Central memory CD4-positive, alpha-beta T cell (primary cell): ENCODE measurements at places on chromosomes 13 and 19.

DNA sequence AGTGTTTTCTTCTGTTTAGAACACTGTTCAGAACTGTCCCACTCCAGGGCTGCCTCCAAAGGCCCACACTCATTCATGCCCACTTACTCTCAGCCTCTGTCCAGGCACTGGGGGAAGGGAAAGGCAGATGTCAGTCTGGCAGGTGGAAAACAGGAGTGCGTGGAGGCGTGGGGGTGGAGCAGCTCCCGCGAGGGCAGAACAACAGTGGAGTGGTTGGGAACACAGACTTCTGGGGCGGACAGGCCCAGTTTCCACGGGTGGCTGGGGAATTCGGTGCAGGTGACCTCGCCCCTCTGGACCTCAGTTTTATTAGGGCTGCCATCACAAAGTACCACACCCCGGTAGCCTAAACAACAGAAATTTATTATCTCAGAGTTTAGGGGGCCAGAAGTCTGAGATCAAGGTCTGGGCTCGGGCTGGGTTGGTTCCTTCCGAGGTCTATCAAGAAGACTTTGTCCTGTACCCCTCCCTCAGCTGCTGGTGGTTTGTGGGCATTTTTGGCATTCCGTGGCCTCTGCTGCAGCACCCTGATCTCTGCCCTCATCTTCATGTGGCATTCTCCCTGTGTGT is 59.7 kb downstream of the SIPA1L3 start:
- no peak for DNase-seq

DNA sequence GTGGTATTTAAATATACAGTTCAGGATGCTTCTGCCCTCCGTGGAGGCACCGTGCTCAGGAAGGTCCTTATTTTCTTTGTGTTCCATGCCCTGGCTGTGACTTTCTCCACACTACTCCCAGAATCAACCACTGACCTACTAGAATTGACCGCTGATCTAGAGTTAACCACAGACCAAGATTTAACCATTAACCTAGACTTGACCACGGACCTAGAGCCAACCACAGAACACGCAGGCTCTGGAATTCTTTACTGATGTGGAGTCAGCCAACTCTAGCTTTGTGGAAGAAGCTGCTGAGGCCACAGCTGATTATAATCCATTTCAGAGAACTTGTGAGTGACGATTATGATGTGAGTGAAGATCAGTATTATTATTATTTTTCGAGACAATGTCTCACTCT is 18.0 kb downstream of the GTF2F2 start:
- no peak for DNase-seq

DNA sequence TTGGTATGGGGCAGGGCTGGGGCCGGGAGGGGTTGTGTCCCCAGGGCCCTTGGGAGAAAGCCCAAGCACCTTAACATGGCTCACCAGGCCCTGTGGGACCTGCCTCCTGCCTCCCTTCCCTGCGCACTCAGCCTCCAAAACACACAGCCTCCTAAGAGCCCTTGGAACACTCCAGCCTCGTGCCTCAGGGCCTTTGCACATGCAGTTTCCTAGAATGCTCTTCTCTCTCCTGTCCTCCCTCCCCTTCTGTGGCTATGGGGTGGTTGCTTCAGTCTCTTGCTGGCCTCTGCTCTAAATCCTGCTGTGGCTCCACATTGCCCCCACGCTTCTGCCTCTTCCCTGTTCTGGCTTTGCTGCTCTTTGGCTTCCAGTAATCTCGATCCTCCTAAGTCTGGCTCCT is 23.7 kb downstream of the HIF3A start:
- no peak for DNase-seq

DNA sequence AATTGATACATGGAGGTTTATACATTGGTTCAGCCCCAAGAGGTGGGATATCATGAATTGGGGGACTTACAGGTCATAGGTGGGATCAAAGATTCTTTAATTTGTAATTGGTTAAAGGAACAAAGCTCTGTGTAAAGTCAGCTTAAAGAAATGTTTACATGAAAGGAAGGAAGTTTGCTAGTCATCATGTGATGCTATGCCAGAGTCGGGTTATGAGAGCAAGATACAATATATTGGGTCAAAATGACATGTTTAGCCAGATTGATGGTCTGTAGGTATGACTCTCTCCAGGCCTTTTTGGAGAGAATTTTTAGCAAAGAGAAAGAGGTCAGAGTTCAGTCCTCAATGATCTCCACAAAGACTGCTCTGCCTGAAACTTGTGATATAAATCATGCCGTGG is 5.3 kb upstream of the CYSLTR2 start:
- no peak for DNase-seq

DNA sequence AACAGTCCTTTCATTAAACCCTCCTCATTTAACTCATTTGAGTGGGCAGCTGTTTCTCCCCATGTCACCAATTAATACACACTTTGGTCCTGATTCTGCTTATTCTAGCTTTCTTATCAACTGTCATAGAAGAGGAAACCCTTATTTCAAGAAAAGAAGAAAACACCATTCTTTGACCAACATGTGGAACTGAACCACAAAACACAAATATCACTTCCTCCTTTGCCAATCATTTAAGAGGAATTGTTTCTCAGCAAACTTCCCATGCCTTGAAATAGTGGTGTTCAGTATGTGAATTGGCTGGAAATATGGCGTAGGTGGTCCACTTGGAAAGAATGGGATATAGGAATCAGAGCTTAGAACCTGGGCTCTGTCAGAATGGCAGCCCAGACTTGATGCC is 20.4 kb downstream of the MBD3L2B start:
- no peak for DNase-seq

- DNase-seq: no peak
Measured at GRCh38 chr19:50820549-50821247, 2.9 kb downstream of the KLK1 start.

DNA sequence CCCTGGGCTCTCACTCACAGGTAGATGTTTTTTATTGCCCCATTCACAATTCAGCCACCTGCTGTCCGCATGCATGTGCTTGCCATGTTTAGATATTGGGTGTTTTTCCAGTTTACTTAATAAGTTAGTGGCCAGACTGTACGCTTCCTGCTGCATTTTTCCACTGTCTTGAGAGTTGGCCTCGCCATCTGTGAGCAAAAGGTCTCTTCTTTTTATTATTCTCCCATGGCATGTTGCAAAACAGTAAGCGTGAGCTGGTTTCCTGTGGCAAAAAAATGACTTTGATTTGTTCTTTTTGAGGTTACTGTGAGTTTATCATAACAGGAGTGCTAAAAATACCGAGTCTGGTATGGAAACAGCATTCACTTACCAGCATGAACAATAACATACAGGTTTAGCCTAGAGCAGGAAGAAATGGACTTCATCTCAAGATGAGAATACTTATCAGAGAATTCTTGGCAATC is 46.0 kb downstream of the SAE1 start:
- DNase-seq: peak; percentile 67

DNA sequence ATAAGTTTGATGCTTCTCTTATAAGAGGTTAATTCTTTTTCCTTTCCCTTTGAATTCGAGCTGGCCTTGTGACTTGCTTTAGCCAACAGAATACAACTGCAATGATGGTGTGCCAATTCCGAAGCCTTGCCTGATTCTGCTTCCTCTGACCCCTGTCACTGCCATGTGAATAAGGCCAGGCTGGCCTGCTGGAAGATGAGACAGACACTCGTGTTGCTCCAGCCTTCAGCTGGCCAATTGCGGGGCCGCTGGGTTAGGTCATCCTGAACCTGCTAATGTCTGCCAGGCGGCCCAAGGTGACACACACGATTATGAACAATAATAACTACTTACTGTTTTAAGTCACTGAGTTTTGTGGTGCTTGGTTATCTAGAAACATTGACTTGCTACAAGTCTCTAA is 352.0 kb downstream of the MYO16 start:
- DNase-seq: no peak

- no peak for DNase-seq
Measured at GRCh38 chr13:107767119-107767518, 448.2 kb downstream of the LIG4 start.

- DNase-seq: no peak
Measured at GRCh38 chr19:6797646-6798045, 25.1 kb downstream of the VAV1 start.

GRCh38 chr19:40266912-40267600 is 18.1 kb downstream of the AKT2 start:
- DNase-seq: no peak

- peak; percentile 65 for DNase-seq
Measured at GRCh38 chr19:45423033-45423588, 606 bp downstream of the ERCC1 start.

DNA sequence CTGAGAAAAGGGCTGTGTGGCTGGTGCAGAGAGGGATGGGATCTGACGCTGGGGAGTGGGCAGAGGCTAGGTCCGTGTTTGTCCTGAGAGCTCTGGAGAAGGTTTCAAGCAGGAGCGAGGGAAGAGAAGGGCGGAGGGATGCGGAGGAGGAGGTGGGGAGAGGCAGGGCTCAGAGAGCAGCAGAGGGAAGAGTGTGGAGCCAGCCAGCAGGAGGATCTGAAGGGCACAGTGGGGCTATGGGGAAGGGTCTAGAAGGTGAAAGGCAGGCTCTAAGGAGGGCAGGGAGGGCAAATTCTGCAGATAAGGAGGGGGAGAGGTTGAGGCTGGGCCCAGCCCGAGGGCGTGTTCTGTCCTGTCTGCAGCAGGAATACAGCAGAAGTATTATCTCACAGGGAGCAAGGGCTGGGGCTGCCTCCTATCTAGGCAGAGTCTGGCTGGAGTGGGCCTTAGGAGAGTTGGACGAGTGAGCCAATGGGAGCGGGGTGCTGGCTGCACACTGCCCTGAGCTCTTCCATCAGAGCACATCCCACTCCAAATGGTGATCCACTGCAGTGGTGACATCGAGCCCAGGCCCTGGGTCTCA is 6.1 kb downstream of the AP2A1 start:
- DNase-seq: no peak

DNA sequence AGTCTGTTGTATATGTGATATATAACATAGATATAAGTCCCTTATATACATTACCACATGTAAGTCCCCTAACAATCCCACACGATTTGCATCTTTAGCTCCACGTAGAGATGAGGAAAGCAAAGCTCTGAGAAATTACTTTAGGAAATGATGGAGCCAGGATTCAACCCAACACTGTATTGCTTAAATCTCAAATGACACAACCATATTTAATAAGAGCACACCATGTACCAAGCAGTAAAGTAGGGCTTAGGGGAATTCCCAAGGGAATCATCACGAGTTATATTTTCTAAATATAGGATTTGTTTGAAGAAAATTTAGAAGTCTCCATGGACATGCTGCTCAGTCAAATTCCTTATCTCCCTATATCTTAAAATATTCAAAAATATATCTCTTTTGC is 61.3 kb upstream of the POMP start:
- no peak for DNase-seq

DNA sequence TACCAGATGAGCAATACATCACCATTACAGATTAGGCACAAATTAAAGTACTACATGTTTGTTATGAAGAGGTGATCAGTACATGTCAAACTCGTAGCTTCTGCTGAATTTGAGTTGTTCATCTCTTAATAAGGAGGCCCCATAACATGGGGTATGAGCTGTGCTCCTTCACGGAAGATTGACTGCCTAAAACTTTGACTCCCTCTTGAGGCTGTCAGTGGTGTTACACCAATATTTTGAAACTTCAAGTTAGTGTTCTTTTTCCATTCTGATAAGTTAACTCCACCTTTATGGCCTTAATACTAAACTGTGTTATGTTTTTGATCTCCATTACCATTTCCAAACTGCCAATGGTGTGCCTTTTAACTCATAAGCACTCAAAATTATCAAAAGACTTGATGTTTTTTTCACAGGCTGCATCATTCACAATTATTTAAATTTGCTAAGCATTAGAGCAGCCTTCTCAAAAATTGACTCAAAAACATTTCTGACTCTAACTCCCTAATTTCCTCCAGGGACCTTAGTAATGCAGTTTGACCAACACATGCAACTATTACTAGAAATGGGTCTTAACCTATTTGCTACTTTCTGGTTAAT is 1591.5 kb downstream of the PCDH9 start:
- DNase-seq: no peak

DNA sequence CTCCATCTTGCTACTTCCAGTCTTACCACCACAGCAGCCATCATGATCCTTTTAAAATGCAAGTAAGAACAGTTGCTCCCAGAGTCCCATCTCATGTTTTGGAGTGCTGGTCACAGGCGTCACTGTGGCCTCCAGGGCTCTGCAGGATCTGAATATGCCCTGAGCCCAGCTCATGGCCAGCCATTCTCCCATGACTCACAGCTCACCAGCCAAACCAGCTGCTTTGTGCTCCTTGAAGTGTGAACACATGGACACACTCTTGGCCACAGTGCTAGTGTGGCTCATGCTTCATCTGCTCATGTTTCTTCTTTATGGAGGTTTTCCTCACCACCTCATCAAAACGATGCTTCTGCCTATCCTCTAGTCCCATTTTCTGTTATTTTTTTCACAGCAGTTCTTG is 466.5 kb downstream of the UQCRFS1 start:
- no peak for DNase-seq

- DNase-seq: no peak
Measured at GRCh38 chr13:47291107-47291656, 394.3 kb upstream of the HTR2A start.

DNA sequence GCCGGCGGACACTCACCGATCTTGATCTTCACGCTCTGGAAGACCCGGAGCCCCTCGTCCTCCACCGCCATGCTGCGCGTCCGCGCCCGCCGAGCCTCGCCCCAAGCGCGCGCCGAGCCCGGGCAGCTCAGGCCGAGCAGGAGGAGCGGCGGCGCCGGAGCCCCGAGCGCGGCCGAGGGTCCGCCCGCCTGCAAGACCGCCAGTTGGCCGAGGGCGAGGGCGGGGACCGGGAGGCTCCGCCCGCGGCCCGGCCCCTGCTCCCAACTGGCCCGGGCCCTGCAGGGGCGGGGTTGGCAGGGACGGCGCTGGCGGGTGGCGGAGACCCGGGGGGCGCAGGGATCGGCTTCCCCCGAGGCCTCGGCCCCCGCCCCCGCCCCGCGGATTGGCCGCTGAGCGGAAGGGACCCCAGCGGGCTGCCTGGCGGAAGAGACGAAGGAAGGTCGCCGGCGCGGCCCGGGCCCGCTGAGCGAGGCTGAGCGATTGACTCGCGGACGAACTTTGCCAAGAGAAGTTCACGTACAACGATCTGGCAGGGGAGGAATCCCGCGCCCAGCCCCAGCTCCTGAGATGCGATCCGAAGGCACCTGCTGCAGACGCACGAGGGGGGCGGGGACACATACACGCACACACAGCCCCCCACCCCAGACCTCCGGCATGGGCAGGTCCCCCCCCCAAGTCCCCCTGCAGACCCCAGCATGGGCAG is at the start of gene RASA3:
Gene RASA3 (minus strand): TSS at position 205 of the 703 bp plus-strand sequence. CDS start 134 bp downstream, at position 71.
- peak; percentile 58 for DNase-seq

- peak; percentile 22 for DNase-seq
Measured at GRCh38 chr19:48913114-48913889, 13.2 kb downstream of the NUCB1 start.
